ENCODE measurements at places on chromosomes 5 and 9.

- DNase-seq: no peak
These were observed 110.2 kb downstream of the DAPK1 start for GRCh38 chr9:87607859-87608258.

GRCh38 chr5:80010754-80011392 is 19.8 kb upstream of the MTX3 start:
- no peak for DNase-seq

DNA sequence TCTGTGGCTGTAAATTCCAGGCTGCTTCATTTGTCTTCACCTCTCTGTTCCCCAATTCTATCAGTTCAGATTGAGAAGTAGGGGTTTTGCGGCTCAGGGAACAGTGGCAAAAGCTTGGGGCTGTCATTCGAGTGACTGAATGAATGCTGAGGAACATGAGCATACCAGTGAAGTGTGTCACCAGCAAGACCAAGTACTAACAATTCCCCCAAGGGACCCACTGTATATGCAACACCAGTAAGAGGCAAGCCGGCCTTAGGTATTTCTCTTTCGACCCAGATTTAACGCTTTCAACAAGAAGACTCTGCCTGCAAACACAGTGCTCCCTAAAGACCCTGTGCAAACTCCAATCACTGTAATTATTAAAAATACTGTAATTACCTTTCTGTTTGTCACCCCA is 25.8 kb downstream of the KLHL3 start:
- no peak for DNase-seq

DNA sequence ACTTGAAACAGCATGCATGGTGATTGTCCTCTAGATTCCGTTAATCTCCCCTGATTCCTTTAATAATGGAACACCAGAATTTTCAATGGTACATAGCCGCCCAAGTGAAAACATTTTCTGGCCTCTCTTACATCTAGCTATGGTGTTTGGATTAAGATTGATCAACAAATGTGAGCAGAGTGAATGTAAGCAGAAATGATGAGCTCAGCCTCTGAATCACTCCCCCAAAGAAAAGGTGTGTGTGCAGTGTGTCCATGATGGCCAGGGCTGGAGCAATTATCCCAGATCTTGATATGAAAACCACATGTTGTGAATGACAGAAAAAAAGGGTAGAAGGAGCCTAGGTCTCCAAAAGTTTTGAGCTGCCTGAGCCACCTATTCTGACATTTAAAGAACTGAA is 55.3 kb downstream of the OR2K2 start:
- DNase-seq: no peak

GRCh38 chr5:32100230-32100629 is 73.9 kb downstream of the GOLPH3 start:
- no peak for DNase-seq

- no peak for DNase-seq
These were observed 11.8 kb upstream of the ADAMTS2 start for GRCh38 chr5:179357031-179357430.

- no peak for DNase-seq
These were observed 45.3 kb upstream of the SIL1 start for GRCh38 chr5:139243425-139243970.

DNA sequence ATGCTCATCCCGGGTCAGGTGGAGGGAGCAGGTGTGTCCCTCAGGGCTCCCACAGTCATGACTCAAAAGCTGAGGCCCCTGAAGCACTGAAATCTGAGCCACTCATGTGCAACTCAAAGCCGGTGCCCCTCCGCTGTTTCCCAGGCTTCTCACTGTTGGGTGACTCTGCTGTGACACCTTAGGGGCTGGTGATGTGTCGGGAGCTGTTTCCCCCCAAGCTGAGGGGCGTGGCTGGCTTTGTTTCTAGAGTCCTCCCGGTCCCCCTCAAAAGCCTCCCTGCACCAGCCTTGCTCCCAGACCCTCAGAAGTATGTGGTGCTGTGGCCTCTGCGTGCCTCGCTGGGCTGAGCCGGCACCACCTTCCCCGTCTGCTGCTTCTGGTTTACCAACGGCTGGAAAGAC is 39.7 kb downstream of the PLPP7 start:
- DNase-seq: no peak

GRCh38 chr5:39898731-39899130 is 474.0 kb upstream of the DAB2 start:
- no peak for DNase-seq

DNA sequence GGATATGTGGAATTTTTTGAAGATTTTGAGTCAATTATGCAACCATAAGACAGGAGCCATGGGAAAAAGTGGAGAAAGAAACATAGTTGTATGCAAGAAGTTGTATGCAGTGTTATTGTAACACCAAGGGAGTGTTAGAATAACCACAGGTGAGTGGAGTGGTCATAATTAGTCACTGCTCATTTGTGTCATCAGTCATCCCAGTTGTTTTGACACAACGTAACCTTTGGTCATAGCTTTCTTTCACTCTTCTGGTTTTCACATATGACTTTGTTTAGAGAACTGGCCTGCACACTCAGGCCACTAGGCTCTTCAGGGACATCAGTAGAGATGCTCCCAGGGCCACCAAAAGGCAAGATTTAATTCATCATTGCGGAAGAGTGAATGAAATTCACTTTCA is 158.7 kb upstream of the HMHB1 start:
- DNase-seq: no peak

DNA sequence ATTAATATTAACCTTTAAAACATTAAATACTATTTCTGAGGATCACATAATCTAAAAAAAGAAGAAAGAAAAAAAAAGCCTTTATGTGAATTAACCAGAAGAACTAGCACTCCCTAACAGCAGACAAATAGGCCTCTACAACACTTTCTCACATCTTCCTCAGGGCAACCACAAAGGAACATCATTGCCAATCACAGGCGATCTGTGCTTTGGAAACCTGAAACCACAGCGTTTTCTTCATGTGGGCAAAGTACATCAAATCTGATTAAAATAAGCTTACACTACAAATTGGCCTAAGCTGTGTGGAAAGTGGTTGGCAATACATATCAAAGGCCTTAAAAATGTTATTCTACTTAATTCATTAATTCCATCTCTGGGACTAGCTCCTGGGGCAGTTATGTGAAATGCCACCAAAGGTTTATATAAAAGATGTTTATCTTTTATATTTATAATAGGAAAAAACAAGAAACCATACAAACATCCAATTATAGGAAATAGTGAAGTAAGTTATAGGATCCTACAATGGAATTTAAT is 184.8 kb upstream of the TBCA start:
- DNase-seq: peak; percentile 50

DNA sequence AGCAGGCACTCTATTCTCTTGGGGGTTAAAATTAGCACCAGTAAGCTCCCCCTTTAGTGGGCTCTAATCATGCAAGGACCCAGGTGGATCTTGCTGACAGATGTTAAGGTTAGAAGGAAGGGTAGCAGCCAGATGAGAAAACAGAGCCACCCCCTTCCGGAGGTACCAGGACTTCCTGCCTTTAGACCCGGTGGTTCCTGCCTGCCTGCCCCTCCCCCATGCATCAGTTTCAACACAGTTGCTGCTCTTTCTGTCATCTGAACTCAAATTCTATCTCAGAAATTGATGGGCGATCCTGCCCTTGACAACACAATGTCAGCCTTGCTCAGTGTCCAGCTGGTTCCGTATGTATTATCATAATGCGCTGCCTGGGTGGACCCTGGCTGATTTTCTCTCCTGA is 287.3 kb downstream of the EBF1 start:
- peak; percentile 92 for DNase-seq

GRCh38 chr5:176632745-176633144 is 2.3 kb downstream of the EIF4E1B start:
- DNase-seq: no peak

GRCh38 chr9:99264070-99264680 is 42.1 kb downstream of the SEC61B start:
- peak; percentile 14 for DNase-seq

DNA sequence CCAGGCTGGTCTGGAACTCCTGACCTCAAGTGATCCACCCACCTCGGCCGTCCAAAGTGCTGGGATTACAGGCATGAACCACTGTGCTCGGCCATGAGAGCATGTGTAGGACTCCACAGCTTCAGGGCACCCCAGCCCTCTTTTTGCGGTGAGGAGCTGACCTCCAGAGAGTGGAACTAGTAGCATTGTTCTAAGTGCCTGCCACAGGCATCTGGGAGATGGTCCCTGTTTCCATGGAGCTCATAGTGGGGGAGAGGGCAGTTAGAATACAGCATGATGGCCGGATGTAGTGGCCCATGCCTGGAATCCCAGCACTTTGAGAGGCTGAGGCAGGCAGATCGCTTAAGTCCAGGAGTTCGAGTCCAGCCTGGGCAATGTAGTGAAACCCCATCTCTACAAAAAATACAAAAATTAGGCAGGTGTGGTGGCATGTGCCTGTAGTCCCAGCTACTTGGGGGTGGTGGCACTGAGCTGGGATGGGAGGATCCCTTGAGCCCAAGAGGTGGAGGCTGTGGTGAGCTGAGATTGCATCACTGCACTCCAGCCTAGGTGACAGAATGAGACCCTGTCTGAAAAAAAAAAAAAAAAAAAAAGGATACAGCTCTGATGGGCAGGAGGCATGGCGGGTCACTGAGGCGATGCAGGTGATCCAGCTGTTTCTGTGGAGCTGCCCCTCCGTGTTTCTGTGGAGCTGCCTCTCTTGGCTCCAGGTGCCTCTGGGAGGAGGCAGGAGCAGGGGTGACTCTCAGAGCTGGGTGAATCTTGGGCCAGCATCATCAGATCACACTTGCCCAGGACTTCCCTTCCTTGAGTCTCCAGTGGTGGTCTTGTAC is 4.2 kb downstream of the ASS1 start:
- peak; percentile 34 for DNase-seq

Data from DND-41 (cell line).